ENCODE measurements at places on chromosomes 2 and 18.
A peak's percentile ranks its signal among the peaks of the same experiment; 100 is the strongest.

- DNase-seq: peak; percentile 56
Measured at GRCh38 chr2:150477347-150477746, 10.1 kb downstream of the RND3 start.

DNA sequence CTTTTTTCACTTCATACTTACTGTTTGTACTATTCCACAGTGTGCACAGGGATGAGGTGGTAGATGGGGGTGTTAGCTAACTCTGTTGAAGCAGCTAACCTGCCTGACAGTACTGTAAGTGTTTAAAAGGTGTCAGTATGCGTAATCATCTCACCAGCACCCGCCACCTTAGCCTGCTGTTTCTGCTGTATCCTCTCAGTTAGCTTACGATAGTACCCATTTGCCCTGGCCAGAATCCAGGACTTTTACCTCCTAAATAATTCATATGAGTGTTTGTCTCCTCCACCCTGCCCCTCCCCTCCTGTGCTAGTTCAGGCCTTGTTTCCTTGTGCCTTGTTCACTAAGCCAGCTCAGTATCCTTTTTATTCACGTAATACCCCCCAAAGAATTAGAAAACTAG lies 34.2 kb downstream of the TRAPPC12 start:
- no peak for DNase-seq

DNA sequence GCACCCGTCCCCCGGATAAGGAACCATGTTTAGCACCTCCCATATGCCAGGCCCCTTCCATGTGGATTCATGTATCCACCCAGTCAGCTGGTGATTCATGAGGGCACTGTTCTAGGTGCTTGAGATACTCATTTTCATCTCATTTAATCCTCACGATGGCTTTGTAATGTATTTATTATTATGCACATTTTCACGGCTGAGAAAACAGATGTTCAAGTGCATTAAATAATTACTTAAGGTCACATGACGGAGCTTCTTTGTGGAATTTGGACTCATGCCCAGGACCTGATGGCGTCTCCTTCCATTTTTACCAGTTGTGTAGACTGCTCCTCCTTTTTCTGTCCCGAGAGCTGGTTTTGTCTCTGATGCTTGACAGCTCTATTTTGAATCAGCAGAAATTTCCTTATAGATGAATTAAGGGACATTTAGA lies 72.2 kb upstream of the RBM44 start:
- peak; percentile 54 for DNase-seq

DNA sequence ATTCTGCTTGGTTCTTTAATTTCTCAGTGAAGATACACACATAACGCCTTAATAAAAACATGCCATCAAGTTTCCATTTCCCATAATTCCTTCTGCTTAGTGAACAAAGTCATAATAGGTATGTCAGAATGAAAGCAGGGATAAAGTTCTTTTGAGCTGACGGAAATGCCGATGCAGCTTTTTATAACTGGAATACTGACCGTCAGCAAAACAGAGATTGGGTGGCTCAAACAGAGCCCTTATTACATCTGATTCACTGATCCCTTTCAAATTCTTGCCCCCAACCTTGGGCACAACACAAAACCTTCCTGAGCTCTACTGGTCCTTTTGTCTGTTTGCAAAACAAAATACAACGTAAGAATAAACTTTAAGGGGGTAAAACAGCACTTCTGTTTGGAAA lies 140.4 kb downstream of the CDH2 start:
- no peak for DNase-seq
